Neuronal stem cell (in vitro differentiated cells): ENCODE measurements at places on chromosomes 5 and 9.

DNA sequence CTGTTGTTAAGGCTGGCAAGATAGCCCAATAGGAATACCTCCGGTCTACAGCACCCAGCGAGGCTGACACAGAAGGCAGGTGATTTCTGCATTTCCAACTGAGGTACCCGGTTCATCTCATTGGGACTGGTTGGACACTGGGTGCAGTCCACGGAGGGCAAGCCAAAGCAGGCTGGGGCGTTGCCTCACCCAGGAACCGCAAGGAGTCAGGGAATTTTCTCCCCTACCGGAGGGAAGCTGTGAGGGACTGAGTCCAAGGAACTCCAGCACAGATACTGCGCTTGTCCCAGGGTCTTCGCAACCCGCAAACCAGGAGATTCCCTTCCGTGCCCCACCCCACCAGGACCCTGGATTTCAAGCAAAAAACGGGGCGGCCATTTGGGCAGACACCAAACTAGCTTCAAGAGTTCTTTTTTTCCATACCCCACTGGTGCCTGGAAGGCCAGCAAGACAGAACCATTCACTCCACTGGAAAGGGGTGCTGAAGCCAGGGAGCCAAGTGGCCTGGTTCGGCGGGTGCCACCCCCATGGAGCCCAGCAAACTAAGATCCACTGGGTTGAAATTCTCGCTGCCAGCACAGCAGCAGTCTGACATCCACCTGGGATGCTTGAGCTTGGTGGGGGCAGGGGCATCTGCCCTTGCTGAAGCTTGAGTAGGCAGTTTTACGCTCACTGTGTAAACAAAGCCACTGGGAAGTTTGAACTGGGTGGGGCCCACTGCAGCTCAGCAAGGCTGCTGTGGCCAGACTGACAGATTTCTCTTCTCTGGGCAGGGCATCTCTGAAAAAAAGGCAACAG is 647.2 kb downstream of the BNC2 start:
- no peak for DNase-seq

- no peak for DNase-seq
Observed at GRCh38 chr5:171839112-171839511, 53.5 kb downstream of the SMIM23 start.

DNA sequence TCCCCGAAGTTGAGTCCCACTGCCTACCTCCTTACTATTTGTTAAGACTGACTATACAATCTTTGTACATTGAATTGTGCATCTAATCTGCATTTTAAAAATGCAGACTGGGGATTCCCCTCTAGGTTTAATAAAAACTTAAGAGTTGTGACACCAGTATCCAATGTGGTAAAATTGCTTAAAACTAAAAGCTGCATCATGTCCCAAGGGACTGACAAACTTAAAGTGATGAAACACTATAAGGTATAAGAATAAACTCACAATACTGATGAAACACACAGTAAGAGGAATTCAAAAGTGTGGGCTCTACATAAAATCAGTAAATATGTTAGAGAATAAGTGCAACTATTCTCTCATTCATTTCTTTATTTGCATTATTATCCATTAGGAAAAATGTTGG is 1905.1 kb downstream of the MAT2B start:
- no peak for DNase-seq

DNA sequence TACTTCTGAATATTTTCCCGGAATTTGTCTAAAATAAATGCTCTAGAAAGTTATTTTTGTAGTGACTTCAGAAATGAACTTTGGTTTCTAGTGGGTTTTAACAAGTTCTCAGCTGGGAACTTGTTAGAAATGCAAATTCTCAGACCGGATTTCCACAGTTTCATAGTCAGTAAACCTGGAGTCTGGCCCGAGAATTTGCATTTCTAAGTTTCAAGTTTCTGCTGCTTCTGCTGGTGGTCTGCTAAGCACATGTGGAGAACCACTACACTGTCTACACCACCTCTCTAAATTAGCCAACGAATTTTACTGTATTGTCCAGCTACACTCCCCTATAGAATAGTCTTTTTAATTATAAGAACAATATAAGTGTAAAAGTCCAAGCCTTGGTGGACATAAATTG is 208.0 kb downstream of the CHSY3 start:
- no peak for DNase-seq

- DNase-seq = no peak
Observed at GRCh38 chr5:41334758-41335157, 121.4 kb upstream of the C6 start.

- DNase-seq = no peak
Observed at GRCh38 chr9:122040561-122041242, 52.4 kb downstream of the TTLL11 start.

DNA sequence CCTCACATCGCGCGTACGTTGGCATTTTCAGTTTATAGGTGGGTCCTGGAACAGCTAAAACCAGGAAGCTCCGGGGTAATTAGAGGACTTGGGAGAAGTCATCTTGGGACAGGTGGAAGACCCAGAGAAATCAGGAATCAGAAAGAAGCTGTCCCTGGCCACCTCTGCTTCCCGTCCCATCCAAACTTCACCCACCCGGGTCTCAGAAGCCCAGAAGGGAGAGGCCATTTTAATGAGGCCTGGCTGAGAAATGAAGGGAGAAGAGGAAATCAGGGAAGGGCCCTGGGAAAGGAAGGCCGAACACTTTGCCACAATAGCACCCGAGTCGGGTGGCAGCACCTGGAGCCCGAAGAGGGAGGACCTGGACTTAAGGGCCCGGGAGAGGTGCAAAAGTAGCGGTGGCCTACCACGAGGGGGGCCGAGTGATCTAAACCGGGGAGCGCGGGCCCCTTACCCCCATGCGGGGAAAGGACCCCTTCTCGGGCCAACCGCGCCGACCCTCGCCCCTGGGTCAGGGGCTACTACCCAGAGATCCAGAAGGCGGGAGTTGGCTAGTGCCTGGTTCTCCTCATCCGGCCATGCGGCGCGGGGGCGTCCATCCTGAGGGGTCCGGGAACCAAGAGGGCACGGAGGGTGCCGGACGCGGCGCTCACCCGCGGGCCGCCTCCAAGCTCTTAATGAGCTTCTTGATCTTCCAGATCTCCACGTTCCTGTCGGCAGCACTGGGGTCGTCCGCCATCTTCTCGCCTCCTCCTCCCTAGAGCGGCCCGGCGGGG is 668 bp downstream of the ETF1 start:
- no peak for DNase-seq
